ENCODE measurements at places on chromosomes 7 and 10.

DNA sequence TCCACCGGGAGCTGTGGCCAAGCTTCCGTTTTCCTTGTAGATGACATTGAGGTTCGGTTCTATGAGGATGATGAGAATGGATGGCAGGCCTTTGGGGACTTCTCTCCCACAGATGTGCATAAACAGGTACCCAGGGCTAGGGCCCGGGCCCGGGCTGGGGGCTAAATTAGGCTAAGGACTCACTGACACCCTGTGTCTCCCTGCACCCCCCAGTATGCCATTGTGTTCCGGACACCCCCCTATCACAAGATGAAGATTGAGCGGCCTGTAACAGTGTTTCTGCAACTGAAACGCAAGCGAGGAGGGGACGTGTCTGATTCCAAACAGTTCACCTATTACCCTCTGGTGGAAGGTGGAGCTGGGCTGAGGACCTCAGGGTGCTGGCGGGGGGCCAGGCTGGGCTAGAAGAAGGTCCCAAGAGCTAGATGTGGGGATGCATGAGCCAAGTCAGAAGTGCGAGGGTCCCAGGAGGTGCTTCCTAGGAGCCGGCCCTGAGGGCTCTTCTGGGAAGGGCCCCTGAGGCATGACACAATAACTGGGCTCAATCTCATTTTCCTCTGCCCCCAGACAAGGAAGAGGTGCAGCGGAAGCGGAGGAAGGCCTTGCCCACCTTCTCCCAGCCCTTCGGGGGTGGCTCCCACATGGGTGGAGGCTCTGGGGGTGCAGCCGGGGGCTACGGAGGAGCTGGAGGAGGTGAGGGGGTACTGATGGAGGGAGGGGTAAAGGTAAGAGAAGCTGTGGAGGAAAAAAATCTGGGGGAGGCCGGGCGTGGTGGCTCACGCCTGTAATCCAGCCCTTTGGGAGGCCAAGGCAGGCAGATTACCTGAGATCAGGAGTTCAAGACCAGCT lies 2.9 kb downstream of the NFKB2 start:
- DNase-seq: no peak

DNA sequence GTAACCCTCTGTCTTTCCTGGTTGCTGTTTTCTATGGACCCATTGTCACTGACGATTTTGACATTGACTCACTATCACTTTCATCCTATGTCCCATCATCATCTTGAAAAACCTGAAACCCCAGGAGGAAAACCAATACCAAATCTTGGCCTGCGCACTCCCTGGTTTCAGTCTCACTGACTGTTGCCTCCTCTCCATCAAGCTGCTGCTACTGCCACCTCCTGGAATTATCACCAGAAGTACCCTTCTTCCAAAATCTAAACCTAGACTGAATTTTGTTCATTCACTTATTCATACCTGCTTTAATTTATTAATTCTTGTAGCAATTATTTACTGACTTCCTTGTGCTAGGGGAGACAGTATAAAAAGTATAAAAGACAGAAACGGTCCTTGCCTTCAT lies 44.5 kb upstream of the ACBD5 start:
- no peak for DNase-seq

DNA sequence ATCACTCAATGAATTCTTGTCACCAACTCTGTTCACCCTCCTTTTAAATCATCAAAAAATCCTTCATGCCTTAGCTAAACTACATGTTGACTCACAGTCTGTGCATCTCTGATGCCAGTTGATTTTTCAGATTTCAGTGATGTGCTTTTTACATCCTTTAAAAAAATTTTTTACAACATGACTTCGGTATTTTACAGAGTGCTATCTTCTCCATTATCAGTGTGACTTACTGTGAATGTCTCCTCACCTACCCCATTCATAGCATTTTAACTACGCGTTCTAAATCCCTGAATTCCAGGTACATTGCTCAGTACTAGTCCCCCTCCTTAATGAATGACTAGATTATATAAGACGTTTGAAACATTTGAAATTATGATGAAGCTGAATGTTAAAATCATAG lies 98.7 kb downstream of the DNAH11 start:
- DNase-seq: no peak

DNA sequence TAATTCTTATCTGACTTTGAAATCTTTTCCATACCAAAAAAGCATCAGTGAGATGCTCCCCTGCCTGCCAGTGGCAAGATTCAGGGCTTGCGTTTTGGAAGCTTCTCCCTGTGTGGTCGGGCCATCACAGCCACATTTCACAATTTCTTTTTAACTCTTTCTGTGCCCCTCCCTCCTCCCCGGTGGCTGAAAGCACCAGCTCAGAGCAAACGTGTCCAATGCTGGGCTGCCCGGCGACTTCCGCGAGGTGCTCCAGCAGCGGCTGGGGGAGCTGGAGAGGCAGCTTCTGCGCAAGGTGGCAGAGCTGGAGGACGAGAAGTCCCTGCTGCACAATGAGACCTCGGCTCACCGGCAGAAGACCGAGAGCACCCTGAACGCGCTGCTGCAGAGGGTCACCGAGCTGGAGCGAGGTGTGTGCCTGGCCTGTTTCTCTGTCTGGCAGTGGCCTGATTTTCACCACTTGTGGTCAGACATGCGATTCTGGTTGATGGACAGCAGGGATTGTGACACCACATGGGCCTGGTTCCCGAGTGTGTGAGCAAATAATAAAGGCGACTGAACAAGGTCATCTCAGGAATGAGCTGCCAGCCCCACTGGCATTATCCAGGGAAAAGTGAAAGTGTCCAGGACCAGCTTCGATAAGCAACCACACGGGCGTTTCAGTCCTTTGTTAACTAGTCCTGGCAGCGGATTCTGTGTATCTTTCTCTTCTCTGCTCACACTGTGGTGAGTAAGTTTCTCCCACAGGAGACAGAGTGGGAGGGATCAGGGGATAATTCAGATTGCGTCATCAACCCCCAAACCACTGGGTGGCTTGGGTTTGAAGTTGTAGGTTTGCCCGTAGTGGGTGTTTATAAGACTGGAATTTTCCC lies 2.6 kb downstream of the NPTX2 start:
- no peak for DNase-seq

DNA sequence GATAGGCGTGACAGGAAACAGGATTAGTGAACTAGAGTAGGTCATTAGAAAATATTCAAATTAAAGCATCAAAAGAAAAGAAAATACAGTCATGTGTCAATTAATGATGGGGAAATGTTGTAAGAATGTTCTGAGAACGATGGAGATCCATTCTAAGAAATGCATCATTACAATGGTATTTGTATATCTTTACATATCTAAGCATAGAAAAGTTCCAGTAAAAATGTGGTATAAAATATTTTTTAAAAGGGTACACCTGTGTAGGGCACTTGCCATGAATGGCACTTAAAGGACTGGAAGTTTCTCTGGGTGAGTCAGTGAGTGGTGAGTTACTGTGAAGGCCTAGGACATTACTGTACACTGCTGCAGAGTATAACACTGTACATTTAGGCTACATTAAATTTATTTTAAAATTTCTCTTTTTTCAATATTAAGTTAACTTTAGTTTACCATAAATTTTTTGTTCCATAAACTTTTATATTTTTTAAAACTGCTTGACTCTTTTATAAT lies 282.5 kb downstream of the BMPER start:
- no peak for DNase-seq

GRCh38 chr10:34647160-34647559 lies 167.9 kb downstream of the PARD3 start:
- no peak for DNase-seq

DNA sequence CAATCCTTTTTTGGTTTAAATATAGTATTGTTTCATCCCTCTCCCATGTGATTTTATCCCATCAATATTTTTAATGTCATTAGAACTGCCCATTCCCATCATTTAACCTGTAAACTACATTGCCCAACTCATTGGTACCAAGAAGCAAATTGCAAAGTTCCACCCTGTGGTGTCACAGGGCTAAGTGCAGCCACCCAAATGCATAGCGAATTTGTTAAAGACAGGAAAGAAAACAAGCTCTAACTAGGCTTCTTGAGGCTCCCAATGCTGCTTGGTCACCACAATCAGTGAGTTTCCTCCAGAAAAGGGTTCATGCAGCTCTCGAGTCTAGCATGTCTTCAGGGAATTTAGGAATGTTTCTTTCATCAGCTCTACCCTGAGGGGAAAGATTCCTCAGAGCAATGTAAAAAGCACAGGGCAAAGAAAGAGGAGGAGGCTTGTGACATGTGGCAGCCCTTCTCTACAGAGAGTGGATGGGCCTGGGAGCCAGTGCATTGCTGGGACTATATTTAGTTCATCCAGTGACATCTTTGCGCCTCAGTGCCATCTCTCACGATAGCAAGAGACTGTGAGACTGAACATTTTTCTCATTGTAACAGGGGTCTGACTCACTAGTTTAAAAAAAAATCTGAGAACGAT lies 58.1 kb downstream of the CAV1 start:
- DNase-seq: no peak

DNA sequence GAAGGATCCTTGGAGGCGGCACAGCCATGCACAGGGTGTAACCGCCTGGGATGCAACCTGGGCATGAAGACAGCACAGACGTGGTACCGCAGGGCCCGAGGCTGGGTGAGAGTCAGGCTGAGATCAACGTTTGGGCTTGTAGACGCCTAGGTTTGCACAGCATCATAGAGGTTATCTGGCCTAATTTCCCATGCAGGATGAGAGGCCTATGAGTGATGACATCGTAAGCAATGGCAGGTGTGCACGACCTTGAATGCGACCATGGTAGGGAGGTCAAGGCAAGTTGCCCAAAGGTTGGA lies 7.5 kb downstream of the CALML3 start:
- DNase-seq: no peak

DNA sequence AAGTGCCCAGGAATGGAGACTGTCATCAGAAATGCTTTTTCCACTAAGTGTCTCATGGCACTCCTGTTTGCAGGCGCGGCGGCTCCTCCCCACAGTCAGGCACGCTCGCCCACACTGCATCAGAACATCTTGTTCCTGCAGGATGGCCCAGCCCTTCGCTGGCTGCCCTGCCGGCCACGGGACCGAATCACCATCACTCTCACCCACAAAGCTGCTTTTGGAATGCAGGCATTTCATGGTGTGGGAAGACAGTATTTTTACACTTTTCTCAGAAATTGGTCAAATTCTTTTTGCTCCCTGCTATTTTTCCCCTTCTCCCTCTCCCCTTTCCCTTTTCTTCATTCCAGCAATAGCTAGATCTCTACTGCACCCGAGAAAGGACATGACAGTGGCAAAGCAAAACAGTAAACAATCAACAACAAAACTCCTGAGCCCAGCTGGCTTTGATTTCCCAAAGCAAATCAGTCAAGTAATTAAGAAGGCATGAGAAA lies 176.1 kb upstream of the TNS3 start:
- DNase-seq: no peak

- DNase-seq: no peak
Observed at GRCh38 chr10:24701447-24701846, 22.2 kb downstream of the ARHGAP21 start.

DNA sequence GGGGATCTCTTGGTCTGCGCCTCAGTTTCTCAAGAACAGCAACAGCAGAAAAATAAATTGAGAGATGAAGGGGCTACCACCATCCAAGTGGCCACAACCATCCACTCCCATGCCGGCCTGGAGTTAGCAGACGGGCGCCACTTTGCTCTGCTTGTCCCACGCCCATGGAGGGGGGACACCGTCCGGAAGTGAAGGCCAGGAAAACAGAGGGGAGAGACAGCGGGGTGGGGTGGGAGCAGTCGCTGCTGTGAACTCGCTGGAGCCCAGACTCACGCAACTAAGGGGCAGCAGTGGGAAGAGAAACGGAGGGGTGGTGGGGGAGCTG lies 135.4 kb downstream of the KIF20B start:
- DNase-seq: no peak

DNA sequence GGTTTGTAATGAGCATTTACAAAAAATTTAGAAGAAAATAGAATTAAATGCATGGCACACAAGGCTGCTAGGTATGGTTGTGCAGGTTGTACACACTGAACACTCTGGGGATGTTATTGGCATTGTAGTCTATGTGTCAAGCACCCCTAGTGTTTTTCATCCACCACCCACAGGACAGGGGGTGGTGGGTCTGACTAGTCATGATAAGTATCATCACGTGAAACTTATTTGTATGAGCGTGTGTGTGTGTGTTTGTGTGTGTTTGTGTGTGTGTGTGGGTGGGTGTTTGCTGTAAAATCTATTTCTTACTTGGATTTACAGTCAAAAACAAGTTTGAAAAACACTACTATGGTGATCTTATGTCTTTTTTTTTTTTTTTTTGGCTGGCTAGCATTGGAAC lies 66.5 kb downstream of the MAP3K8 start:
- no peak for DNase-seq

DNA sequence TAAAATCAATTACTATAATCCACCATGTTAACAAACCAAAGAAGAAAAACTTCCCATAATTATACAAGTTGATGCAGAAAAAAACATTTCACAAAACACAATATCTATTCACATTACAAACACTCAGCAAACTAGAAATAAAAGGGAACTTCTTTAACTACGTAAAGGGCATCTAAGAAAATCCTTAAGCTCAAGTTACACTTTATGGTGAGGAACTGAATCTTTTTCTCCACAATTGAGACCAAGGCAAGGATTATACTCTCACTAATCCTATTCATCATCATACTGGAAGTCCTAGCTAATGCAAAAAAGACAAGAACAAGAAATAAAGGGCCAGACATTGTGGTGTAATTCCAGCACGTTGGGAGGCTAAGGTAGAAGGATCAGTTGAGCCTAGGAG lies 159.9 kb downstream of the ZNF365 start:
- no peak for DNase-seq

- no peak for DNase-seq
Observed at GRCh38 chr7:158710651-158711102, 6.1 kb upstream of the NCAPG2 start.

- no peak for DNase-seq
Observed at GRCh38 chr7:84735011-84735410, 451.8 kb downstream of the SEMA3D start.

GRCh38 chr7:149316606-149317005 lies 54.6 kb downstream of the ZNF783 start:
- no peak for DNase-seq

DNA sequence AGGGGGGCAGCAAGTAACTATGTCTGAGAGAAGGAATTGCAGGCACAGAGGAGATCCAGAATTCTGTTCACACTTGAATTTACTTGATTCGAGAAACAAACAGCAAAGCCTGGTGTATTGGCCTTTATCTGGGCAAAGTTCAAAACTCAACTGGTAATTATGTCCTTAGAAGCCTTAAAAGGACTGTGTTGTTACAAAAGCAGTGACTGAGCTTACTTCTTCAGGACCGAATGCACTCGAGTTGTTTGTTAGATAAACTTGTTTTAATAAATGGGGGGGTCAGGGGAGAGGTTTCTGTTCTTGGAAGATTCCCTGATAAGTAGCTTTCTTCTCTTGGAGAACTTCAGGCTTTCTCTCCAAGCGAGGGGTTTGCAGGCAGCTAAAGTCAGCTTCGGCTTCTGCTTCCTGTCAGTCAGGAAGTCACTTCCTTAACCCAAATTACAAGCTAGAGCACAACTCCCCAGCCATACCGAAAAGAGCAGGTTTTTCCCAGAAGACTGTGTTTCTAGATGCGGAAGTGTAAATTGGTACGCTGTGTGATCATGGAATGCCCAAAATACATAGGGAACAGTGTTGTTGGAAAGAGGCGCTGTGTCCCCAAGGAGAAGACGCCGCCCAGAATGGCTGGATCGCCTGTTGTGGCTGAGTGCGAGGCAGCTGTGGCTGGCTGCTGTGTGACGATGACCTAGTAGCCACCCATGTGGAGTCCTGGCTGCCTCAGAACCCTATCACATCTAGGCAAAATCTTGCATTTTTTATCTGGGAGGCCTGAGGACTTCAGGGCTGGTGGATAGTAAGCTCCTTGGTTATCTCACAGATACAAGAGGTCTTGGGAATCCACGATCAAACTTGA lies 110.4 kb downstream of the TCF7L2 start:
- DNase-seq: no peak

All from Panc1 (cell line).